ENCODE measurements at places on chromosomes 7 and 10. TPM values are rescaled to one million over a fixed set of nuclear protein-coding genes. Genes with fewer than 3 reads are reported as not detected.
A peak's percentile ranks its signal among the peaks of the same experiment; 100 is the strongest.

The BMPER gene
- 9.7 TPM for total RNA-seq

The LRRC18 gene
- total RNA-seq = not detected

DNA sequence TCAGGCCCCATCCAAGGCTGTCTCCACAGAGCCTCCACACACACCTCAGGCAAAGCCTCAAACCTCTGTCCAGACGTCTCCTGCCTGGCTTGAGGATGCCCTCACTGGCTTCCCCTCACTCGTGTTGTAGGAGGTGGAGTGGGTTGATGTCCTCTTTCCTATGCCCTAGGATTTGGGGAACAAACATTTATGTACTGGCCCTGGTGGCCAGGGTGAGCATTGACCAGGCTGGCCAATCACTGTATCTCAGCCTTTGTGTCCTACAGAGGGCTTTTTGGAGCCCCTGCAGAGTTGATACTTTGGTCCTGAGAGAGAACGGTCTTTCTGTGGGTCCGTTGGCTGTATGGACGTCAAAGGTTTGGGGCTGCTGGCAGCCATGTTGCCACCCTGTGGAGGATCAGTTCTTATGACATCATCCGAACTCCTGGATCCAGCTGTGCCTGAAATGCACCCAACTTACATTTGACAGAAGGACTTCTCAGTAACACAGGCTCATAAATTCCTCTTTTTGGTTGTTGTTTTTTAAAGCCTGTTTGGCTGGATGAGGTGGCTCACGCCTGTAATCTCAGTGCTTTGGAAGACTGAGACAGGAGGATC, 2.3 kb upstream of the GRID2IP start:
- peak; percentile 73 for DNase-seq

DNA sequence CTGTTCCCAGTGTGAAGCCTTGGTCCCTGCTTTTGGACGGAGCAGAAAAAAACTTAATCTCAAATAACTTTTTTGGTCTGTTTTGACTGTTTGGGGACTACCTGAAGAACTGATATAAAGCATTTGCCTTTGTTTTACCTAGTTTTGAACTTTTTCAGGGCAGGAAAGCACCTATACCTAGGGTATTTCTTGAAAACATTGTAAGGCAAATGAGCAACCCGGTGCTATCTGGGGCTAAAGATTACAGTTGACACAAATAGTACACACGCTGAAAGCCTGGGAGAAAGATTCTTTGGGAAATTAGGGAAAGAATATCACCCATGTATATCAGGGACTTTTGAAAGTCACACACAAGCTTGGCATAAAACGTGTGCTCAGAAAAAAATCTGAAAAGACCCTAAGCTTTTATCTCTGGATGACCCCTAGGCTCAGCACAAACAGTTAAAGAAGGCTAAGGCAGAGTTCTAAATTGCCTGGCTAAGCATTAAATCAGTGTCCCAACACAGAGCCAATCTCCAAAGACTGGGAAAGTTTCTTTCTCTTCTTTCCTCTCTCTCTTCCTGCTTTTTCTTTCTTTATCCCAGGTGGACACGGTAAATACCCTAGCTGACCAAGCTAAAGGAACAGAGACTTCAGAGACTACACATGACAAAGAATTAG, 389.8 kb downstream of the SH2D4B start:
- no peak for DNase-seq

DNA sequence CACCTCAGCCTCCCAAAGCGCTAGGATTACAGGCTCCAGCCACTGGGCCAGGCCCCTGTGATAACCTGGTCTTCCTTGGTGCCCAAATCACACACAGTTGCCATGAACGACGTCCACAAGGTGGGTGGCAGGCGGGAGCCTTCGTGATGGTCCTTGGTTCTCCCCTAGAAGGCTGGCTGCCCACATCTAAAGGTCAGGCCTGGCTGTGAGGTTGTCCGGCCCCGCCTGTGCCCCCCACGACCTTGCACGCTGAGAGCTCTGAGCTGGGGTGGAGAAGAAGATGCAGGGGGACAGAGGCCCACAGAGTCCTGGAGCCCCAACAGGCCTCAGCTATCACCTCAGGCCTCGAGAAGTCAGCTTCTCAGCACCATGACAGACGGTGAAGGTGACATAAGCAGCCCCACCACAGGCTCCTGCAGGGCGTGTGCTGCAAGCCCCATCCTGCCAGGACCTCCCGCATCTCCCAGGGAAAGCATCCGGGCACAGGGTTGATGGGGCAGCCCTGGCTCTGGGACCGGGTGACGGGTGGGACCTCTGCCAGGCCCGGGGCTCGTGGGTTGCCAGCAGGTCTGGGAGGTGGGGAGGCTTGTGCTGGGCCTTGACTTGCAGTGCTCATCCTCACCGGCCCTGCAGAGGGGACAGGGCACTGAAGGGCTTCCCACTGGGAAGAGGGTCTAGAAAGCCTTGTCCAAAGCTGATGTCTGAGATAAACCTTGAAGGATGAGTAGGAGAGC, 217.4 kb downstream of the WDR37 start:
- DNase-seq = no peak

DNA sequence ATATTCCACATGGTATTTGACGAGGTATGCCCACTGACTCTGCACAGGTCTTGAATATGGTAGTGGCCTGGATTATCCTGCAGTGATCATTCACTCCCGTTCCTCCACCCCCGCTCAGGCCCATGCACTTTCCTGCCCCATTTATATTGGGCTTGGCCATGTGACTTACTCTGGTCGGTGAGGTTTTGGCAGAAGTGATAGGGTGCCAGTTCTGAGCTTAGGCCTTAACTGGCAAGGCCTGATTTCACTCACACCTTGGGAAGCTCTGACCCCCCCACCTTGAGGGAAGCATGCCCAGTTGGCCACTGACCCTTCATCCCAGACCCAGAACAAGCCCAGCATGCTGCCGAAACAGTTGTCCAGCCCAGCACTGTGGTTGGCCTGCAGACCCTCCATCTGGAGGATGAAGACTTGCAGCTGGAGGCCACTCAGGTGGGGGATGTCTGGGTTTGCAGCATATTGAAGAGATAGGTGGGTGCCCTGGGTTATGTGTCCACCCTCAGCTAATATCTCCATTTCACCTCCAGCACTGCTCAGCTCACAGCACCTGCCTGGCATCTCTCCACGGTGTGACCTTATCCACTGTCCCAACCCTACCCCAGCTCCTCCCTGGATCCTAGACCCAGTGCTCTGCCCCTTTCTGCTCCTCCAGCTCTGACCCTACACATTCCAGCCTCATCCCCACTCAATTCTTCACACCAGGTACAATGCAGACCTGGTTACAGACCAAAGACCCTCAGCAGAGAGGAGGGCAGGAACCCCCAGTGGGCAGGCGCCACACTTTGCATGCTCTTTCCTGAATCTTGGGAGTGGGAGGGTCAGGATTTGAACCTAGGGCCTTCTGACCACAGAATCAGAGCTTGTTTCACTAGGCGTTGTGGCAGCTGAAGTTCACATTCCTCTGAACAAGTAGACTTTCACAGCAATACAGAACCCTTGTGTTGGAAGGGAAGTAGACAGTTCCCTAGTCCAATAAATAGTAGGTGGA, 138.1 kb upstream of the CHST15 start:
- peak; percentile 67 for DNase-seq

GRCh38 chr10:48779077-48779476, 94.4 kb downstream of the WDFY4 start:
- no peak for DNase-seq
